ENCODE measurements at places on chromosomes 2 and 18.

DNA sequence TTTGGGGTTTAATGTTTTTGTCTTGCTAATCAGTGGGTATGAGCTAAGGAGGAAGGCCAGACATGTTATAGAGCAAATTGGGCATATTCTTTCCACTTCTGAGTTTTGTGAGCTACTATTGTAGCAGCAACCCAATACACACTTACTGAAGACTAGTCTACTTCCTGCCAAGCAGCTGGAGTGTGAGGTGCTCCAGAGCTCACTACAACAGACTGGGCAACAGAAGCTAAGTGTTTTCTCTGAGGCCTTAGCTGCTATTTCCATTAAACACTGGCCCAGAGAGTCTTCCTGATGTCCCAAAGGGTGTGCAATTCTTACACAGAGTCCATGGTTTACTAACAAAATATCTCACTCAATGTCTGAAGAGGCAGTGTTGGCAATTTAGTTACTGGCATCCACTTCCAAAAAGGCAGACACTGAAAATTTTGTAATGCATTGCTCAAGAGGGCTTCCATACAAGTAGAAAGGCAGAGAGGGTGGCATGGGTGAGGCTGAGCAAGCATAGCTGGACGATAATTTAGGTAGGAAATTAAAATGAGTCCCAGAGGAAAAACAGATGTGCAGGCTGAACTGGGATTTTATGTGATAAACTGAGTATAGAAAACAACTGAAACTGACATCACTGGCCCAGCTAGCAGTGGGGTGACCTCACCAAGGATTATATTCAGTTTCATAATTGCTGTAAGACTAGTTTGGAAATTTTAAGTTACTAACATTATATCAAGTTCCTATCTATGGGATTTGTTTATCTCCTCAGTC lies 68.6 kb downstream of the ZC3H6 start:
- DNase-seq: no peak

DNA sequence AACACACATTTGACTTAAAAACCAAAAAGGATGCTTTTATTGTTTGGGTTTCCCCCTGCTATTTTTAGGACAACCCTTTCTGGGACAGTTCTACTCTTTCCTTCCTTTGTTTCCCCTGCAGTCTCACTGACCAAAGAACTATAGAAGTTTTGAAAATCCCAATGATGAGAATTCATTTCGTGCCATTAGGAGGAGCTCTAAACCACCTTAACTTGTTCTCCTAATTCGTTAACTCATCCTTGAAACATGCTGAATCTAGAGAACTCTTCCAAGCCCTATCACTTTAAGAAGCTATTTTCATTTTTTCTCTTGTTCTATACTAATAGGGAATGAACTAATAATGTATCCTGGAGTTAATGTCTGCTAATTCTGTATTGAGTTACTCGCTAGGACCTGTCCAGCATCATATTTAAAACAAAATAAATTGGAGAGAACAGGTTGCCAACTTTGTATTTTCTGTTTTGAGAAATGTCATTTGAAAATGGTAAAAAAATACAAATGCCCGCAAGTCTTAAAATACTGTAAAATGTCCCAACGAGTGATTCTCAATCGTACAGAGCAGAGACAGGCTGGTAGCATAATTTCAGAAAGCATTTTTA lies 62.9 kb downstream of the AFTPH start:
- peak; percentile 81 for DNase-seq

- DNase-seq: no peak
These were observed 507.5 kb downstream of the SLC4A3 start for GRCh38 chr2:220134756-220135534.

GRCh38 chr2:127648321-127648720 lies 2.4 kb downstream of the GPR17 start:
- DNase-seq: no peak

- no peak for DNase-seq
These were observed 15.1 kb upstream of the NT5C1B start for GRCh38 chr2:18604531-18604885.

- DNase-seq: no peak
These were observed 128.3 kb downstream of the AFF3 start for GRCh38 chr2:100013892-100014677.

GRCh38 chr18:69885841-69886531 lies 61.7 kb downstream of the CD226 start:
- no peak for DNase-seq

DNA sequence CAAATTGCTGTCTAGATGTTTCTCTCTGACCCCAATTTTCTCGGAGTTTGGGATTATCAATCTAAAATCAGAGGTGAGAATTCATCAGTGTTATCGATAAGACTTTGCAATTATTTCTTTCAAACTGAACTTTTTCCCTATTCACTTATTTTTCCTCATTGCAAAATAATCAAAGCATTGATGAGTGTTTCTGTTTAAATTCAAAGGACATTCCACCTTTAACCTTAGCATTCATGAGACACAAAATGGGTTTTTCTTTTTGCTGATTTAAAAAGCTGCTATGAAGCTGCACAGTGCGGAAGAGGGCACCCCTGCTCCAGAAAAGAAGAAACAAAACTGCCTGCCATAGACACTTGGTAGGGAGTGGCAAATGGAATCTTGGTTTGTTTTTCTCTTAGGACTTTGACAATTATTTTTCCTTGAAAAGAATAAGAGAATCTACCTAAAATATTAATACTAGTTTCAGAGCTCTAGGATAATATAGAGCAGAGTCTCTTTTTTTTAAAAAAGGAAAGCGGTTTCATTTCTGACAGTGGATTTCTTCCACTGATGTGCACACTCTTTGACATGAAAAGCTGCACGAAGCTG lies 203.4 kb downstream of the TGIF1 start:
- DNase-seq: no peak

- DNase-seq: no peak
These were observed 134.4 kb upstream of the SEC11C start for GRCh38 chr18:59005262-59005661.

GRCh38 chr2:30756051-30756719 lies 51.1 kb downstream of the CAPN13 start:
- DNase-seq: no peak

GRCh38 chr18:71707985-71708500 lies 836.1 kb downstream of the CBLN2 start:
- DNase-seq: no peak

DNA sequence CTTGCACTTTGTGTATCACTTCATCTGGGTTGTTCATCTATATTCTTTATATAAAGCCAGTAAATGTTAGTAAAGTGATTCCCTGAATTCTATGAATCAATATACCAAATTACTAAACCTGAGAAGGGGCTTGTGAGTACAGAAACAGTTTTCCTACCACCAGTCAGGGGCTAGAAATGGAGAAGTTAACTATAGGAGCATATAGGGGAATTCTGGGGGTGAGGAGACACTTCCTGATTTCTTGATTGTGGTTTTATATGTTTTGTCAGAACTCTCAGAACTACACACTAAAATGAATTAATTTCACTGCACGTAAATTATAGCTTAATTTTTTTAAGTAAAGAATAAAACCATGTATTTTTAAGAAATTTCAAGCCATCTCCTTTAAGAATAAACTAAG lies 93.7 kb downstream of the SESTD1 start:
- peak; percentile 81 for DNase-seq

- no peak for DNase-seq
These were observed 1216.6 kb upstream of the PIK3C3 start for GRCh38 chr18:40738321-40738880.

DNA sequence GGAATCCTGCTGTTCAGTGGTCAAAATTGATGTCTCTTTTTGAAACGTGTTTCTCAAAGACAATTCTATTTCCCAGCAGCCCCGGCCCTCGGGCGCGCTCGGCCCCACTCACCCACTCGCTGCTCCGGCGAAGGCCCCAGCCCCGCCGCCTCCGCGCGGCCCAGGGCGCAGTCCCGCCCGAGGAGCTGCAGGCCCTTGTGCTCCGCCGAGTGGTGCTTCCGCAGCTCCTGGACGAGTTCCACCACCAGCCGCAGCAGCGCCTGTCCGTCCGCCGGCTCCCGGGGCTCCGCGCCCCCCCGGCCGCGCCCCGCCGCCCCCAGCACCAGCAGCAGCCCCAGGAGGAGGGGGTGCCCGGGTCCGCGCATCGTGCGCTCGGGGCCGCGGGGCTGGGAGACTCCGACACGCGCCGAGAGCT lies 413 bp downstream of the ALKAL2 start:
- DNase-seq: peak; percentile 69

DNA sequence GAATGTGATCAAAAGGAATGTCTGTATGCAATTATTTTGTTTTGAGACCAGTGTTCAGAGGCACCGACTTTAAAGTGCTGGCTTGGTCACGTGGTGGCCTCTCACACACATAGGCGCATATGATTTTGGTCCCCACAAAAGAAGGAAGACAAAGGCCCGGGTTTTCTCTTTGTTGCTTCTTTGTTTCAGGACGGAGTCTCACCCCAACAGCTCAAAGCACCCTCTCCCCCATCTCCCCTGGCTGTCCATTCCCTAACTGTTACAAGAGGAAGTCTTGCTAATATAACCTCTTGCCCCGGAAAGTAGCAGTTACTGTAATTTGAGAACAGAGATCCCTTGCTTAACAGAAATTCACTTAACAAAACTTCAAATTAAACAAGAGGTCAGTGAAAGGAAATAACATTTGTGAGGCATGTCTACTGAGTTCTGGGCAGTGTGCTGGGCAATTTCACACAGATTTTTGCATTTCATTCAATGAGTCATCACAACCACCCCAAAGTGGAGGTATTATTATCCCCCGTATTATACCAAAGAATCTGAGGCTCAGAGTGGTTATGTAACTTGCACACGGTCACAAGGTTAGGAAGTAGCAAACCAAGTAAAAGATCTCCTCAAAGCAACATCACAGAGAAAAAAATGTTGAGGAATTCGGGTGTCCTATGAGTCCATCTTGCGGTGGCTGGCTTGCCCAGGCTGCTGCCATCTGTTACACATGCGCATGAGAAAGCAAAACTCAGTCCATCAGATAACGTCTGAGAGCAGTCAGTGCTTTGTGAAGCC lies 75.8 kb downstream of the SDC1 start:
- no peak for DNase-seq

DNA sequence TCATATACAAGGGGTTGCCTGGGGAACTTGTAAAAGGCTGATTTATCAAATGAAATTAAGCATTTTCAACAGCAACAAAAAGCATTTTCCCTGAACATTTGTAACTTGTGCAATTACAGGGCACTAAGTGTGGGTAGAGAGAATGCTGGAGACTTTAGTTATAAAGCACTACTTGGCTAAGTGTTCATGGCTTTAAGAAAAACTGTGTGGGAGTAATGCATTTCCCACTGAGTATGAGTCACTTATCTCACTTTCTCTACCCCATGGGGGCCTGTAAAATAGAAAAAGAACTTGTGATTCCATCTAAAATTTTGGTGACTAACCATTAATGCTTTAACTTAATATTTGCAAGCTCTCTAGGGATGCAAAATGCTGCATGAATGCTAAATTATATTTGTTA lies 193.4 kb downstream of the CCDC102B start:
- DNase-seq: no peak

- DNase-seq: no peak
These were observed 21.6 kb downstream of the PTPN18 start for GRCh38 chr2:130377491-130377890.

- no peak for DNase-seq
These were observed 51.0 kb upstream of the B3GNT2 start for GRCh38 chr2:62144689-62145477.
